Activated T-cell treated with anti-CD3 and anti-CD28 coated beads, Interleukin-2, amount 50 U/mL, for 24 hours (primary cell): ENCODE measurements at places on chromosomes 6 and 20.

DNA sequence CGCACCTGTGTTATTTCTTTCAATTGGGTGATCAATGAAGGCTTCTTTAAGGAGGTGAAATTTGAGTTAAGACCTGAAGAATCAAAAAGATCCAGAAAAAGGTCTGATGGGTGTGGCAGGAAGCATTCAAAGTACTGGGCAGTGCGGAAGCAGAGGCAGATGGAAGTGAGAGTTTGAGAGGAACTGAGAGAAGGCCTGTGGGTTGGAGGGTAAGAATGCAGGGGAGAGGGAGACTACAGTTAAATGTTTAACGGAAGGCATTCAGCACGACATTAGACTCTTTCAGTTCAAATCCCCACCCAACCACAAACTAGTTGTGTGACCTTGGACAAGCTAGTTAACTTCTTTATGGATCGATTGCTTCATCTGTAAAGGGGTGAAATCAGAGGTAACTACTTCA lies 50.5 kb upstream of the GCM1 start:
- DNase-seq: no peak

GRCh38 chr6:9766240-9766915 lies 648.5 kb downstream of the TFAP2A start:
- DNase-seq: no peak

- no peak for DNase-seq
Measured at GRCh38 chr20:14855171-14855570, 517.8 kb upstream of the FLRT3 start.

- DNase-seq: no peak
Measured at GRCh38 chr6:55826941-55827340, 48.4 kb downstream of the BMP5 start.

DNA sequence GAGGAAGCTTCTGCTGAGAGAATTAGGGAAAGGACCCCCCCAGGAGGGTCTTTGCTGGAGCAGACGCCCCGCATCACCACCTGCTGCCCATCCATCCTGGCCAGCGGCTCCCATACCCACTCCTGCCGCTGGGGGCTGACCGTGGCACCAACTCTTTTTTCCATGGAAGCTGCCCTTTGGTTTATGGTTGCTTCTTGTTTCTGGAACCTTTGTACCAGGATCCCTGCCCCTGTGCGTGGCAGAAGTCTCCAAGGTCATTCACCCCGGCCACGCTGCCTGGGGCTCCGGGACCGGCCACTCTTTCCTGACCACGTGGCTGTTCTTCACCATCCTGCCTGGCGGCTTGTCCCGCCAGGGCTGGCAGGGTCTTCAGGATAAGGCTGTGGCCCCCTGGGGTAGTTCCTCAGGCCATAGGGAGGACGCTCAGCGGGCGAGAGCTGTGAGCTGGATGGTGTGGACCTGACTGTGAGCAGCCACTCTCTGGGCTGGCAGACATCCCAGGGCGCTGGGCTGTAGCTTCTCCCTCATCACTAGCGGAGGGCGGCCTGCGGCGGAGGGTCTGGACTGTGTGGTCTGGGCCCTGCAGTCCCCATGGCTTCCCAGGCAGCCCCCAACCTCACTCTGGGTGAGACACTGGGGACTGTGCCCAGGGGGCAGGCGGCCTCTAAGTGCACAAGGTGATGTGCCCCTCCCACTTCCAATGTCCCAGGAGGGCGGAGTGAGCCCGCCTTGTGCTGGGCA lies 22.8 kb upstream of the RBBP8NL start:
- no peak for DNase-seq

DNA sequence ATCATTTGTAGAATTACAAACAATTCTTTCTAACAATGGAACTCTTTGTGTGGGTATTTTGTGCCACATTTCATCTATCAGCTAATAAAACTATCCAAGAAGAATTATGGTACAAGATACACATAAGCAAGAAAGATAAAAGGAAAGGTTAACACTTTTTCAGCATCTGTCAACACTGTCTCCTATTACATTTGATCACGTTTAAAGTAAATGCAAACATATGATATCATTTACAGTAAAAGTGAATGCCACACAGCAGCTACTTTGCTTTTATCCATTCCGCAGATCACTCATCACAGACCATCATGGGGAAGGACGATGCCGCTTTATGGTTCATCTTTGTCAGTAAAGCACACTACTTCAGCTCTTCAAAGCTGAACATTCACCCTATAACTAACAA lies 456.4 kb upstream of the MANEA start:
- DNase-seq: no peak

GRCh38 chr6:5343998-5344397 lies 82.7 kb downstream of the FARS2 start:
- no peak for DNase-seq

GRCh38 chr6:42366011-42366705 lies 85.6 kb downstream of the TRERF1 start:
- peak; percentile 29 for DNase-seq

DNA sequence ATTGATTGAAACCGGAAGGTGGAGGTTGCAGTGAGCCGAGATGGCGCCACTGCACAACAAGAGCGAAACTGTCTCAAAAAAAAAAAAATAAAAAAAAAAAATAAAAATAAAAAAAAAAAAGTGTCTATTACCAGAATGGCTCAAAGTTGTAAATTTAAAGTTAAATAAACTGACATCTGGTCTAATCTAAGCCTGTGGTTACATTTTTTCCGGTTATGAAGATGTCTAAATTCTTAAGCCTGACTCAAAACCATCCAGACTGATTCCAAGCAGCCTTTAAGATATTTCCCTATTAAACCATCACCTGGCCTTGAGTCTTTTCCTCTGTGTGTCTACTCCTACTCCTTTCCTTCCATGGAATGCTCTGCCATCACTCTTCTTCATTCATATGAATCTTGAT lies 371.7 kb upstream of the RUNX2 start:
- no peak for DNase-seq

DNA sequence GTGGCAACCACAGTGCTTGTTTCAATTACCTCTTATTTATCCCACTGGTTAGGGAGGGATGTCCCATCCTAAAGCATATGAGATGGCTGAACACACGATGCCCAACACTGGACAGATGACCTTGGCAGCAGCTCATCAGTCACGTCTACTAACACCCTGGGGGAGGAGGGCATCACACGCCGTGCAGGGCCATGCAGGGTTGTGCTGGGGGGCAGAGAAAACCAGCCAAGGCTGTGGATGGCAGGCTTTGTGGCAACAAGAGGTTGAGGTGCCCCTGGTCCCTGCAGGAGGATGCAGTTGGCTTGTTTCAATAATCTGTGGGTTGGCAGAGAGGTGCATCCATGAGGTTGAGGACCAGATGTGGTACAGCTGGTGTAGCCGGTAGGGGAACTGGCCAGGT lies 293.7 kb upstream of the SULF2 start:
- DNase-seq: no peak

DNA sequence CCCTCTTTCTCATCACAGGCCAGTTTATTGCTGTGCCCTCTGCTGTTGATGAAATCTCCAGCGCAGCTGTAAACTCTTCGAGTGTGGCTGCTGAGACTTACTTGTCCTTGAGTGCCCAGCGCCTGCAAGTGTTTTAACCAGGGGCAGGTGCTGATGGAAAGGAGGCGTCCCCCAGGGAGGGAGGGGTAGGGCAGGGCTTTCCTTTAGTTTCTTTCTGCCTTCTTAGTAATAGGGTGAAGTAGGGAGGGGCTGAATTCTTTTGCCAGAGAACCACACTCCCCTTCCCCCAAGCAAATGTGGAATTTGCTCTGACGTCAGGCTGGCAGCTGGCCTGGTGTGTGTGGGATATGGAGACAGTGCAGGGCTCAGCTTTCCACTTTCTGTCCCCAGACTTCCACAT lies 61.2 kb downstream of the IGF2R start:
- no peak for DNase-seq

DNA sequence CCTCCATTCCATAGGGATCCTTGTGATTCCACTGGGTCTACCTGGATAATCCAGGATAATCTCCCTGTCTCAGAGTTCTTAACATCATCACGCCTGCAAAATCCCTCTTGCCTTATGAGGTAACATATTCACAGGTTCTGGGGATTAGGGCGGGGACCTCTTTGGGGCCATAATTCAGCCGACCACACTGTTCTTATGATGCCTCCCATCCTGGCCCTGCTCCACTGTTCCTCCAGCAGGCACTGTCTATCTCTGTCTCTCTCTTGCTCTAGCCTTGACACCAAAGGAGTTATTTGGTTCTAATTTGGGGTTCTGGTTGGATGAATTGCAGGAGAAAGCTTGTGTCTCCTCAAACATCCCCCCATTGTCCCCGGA lies 168.1 kb downstream of the NFATC2 start:
- no peak for DNase-seq

DNA sequence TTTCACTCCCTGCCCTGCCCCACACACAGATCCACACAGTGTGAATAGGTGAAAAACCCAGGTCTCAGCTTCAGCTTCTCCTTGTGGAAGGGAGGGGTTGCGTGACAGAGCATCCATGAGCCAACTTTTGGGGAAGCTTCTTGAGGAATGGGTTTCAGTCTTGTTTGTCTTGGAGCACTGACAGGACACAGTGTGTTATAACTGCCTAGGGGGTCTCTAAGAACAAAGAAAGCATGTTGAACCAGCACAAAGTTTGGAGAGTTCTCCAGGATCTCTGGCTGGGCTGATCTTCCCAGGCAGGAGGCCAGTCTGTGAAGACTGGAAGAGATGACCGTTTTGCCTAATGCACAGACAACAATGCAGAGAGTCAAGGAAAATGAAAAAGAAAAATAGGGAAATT lies 164.5 kb downstream of the COL12A1 start:
- no peak for DNase-seq

DNA sequence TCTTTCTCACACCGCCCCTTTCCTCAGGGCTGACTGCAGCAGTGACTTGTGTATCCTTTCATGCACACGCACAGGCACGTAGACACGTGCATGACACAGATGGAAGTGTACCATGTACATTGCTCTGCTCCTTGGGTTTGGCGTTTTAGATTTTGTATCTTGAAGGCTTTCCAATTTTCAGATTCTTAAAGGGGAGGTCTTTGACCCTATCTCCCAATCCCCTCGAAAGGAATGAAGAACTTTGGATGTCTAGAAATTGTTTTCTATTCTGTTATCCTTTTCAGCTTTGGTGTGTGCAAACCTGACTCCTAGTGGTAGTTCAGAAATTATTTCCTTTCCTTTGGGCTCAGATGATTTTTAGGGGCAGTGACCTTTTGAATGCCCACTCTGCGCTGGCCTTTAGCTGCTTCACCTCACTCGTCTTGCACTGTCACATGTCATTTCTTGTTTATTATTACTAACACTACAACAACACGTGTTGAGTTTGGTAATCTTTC lies 63.0 kb downstream of the HIVEP1 start:
- no peak for DNase-seq

- DNase-seq: no peak
Measured at GRCh38 chr6:119934816-119935215, 585.3 kb upstream of the MAN1A1 start.

DNA sequence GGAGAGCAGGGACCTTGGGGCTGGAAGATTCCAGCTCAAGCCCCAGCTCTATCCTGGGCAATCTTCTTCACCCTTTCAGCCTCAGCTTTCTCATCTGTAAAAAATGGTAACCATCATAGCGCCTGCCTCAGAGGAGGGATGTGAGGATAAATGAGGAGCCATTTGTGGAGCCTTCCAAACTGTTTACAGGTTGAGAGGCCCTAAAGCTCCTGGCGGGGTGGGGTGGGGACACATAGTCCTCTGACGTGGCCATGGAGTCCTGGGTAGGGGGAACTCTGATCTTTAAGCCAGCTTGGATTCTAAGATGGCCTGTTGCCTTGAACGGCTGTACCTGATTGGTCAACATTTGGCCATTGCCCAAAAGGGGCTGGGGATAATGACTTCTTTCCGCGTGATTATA lies 111.1 kb downstream of the TOX2 start:
- DNase-seq: no peak

DNA sequence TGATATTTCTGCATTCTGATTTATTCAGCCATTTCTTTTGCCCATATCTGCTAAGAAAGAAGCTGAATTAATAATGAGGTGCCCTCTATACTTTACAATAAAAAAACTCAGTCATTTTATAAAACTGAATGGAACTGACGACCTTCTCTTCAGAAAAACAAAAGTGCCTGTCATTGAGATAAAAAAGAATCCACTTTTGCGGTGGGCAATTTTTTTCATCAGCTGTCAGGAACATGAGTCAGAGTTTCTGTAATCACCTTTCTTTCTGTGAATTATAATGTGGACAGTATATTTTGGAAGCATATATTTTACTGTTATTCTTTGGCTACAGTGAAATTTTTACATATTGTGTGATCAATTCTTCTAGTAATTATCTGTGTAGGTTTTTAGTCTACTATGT lies 33.4 kb downstream of the IL20RA start:
- no peak for DNase-seq

- DNase-seq: no peak
Measured at GRCh38 chr6:110348961-110349690, 9.0 kb downstream of the METTL24 start.

GRCh38 chr6:159817951-159818739 lies 18.1 kb downstream of the PNLDC1 start:
- DNase-seq: no peak

DNA sequence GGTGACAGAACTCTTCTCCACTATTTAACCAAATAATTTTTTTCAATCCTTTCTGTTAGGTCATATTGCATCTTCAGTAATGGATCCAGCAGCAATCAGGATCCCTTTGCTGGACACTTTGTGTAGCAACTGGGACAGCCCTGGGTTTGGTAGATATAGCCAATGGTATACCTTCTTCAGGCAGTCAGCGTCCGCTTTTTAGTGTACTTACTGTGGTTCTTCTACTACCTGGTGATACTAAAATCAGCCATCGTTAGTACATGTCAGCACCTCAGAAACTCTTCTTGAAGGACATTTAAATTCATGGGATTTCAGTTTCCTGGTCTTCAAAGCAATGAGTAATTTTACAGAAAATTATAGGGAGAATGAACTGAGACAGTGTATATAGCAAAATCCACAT lies 93.5 kb downstream of the ADGRG6 start:
- no peak for DNase-seq

DNA sequence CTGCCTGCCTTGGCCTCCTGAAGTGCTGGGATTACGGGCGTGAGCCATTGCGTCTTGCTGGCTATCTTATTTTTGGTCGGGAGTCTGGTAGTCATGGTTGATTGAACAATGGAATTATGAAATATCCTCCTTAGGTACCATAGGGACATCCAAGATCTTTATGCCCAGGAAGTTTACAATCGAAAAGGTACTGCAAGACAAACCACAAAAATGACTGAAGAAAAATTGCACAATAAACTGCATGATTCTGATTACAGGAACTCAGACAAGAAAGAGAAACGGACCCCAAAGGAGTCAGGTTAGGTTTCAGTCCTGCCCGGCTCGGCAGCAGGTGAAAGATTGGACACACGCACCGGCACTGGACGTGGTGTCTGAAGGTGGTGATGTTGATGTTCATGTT lies 5.3 kb downstream of the SLC26A8 start:
- no peak for DNase-seq
